ENCODE measurements at places on chromosomes 6 and 20.
A peak's percentile ranks its signal among the peaks of the same experiment; 100 is the strongest.

GRCh38 chr20:63346131-63347080 lies 14.7 kb downstream of the CHRNA4 start:
- no peak for DNase-seq

DNA sequence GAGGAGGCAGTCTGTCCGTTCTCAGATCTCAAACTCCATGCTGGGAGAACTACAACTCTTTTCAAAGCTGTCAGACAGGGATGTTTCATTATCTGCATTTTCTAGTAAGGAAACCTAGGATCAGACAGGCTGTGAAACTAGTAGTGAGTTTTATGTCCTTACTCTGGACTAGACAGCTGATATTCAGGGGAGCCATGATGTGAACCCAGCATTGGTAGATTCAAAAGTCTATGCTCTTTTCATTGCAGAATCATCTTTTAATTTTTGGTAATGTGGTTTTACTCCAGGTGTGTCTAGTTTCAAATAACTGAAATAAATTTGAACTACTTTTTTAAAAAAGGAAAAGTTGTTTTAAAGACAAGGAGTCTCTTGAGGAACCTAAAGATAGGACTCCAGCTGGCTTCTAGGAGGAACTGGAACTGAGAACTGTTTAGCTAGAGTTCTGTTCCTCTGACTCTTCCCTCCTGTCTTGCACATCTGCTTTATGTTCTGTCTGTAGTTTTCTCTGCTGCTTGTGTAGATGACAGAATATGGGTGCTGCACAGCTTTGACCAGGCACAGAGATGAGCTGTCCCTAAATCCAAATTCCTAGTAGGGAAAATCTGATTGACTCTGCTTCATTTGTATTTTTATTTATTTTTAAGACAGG lies 27.8 kb upstream of the RNF144B start:
- no peak for DNase-seq

DNA sequence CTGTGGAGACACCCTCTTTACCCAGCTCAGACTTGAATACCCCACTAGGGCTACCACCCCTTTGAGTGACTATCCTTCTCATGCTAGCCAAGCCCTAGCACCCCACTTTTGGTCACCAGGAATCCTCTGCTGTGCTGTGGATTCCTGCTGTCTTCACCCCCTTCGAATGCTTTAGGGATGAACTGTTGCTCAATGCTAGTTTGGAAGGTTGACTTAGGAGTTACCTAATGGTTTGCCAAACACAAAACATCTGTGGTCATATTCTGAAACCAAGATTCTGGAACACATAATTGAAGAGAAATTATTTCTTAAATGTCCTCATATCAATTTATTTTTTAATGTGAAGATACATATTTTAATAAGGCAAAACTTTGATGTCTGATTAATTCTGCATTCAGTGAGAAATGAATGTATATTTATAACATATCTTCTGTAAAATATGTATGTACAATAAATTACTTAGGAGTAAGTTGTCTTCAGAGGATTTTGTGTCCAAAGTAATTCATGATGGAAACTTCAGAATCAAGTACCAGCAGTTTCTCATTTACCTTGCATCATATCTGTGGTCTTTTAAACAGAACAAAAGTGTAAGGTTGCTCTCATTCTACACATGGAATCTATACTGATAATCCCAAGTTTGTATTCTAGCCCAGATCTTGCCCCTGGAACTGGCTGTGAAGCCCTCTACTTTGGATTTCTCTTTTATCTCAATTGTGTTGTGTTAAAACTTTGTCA lies 46.9 kb downstream of the TMEM200A start:
- no peak for DNase-seq

DNA sequence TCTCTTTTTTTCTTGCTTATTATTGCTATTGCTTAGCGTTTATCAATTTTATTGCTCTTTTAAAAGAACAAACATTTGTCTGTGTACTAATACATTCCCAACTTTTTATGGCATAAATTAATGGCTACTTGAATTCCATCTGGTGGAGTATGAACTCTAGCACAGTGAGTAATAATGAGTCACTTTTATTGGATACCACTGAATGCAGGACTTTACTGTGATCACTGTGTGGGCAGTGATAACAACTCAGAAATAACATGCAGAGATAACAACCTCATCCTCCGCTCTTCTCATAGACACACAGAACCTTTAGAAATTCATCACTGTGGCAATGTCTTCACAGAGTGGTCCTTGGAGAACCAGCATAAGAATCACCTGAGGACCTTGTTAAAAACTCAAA lies 174.9 kb upstream of the PRND start:
- no peak for DNase-seq

DNA sequence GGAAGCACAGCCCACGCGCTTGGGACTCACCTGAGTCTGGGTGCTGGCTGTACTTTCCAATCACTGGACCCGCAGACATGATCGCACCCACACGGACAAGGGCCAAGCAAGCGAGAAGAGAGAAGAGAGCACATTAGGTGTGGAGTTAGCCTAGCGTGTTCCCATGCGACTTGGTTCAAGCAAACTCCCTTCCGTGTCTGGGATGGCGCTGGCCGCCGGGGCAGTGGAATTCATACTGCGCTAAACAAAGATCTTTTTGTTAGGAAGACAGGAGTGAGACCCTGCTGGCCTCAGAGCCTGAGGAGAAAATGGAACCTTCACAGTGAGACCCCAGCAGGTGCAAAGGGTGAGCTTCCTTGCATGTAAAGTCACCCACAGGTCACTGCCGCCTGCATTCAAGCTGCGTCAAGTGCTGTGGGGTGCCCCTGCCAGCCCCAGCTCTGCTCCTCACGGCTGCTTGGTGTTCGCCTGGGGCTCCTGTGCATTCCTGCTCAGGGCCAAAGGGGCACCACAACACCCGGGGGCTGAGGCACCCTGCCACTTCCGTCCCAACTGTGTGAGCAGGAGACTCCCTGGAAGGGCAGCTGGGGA lies 26.4 kb downstream of the PSMG4 start:
- DNase-seq: no peak

GRCh38 chr20:58870293-58871014 lies 17.9 kb downstream of the GNAS start:
- peak; percentile 40 for DNase-seq

DNA sequence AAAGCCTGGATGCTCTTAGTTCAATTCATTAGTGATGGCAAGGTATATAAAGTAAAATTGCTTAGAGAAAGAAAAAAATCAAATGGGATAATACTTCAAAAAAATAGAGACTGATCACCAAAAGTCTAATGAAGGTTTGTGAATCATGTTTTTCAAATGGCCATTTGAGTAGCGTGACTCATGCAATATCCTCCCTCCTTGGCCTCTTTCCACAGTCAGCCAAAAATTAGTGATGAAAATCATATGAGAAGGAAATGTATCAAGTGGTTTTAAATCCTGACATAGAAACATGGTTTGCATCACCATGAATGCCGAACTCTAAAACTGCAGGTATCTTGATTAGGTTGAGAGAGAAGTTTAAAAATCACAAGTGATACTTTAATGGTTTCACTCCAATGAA lies 1.2 kb upstream of the COL19A1 start:
- no peak for DNase-seq

- DNase-seq: no peak
Observed at GRCh38 chr6:31586599-31587281, 663 bp downstream of the LST1 start.

DNA sequence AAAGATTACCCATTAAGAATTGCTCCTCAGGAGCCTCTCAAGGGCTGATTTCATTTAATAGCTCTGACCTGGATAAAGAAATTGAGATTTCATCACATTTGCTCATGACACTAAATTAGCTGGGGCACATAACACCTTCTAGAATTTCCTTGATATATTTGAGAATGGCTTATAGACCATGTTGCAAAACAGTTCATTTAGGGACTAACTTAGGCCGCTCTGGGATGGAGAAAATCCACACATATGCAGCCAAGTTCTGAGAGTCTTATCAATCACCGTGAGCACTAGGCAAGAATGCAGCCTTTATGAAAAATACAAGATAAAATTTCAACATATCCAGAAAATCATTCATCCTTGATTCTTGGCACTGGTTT lies 91.0 kb upstream of the MCHR2 start:
- no peak for DNase-seq

- no peak for DNase-seq
Observed at GRCh38 chr20:7155282-7155681, 387.8 kb downstream of the BMP2 start.

DNA sequence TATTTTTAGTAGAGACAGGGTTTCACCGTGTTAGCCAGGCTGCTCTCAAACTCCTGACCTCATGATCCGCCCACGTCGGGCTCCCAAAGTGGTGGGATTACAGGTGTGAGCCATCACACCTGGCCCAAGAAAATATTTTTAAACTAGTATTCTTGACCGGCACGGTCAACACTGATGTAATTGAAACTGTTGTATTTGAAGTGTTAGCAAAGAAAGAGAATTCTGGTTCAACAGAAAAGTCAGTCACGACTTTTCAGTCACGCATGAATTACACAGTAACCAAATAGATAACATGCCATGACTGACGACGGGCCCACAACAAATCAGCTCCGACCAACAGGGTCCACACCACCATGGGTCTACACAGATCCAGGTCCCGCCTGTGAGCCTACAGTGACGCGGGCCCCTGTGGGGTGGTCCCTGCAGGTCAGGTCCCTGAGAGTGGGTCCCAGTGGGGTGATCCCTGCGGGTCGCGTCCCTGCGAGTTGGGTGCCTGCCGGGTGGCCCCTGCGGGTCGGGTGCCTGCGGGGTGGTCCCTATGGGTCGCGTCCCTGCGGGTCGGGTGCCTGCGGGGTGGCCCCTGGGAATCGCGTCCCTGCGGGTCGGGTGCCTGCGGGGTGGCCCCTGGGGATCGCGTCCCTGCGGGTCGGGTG lies 1.0 kb downstream of the GMEB2 start:
- DNase-seq: no peak

- no peak for DNase-seq
Observed at GRCh38 chr6:50097966-50098640, 48.4 kb upstream of the DEFB112 start.

GRCh38 chr6:94196891-94197290 lies 777.5 kb upstream of the EPHA7 start:
- DNase-seq: no peak

DNA sequence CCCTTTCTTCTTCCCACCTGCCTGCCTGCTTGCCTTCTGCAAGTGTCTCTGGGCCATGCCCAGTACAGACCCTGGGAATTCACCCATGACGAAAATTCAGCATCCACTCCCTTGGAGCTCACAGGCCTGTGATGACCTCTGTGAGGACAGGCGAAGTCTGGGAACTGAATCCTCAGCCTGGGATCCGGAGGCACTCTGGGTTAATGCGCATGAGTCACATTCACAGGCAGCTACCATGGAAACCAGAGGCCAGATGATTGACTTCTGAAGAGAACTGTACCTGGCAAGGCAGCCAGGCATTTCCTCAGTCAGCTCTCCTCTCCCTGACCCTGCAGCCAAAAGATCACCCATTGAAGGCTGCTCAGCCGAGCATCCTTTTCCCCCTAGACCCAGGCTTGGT lies 41.0 kb downstream of the SLC9A8 start:
- no peak for DNase-seq

- no peak for DNase-seq
Observed at GRCh38 chr6:38604700-38605099, 35.0 kb downstream of the BTBD9 start.

DNA sequence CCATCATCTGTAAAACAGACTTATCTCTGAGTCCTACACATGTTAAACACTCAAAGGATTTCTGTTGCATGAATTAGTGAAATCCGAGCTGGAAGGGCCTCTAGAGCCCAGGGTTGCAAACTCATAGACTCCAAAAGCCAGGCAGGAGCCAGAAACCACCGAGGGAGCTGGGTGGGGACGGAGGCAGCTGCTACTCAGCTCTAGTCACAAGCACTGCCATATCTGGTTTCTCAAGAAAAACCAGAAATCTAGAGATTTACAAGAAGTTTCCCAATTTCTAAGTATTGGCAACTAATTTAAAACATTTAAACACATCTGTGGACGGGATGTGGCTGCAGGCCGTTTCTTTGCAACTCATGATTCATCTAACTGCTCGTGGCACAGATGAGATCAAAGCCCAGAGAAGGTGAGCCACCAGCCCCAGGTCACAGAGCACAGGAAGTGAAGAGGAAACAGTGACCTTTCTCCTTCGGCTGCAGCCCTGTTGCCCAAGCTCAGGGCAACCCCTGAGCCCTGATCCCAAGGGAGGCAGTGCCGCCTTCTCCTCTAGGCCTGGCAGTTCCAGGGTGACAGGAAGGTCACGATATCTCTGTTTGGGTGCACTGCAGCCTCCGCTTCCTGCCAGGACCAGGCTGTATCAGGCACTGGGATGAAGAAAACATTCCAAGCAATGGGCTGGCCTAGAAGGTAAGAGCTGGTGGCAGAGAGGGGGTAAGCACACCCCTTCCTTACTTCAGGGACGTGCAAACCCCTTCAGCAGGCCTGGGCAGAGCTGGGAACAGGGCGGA lies 26.4 kb upstream of the PTGIS start:
- DNase-seq: peak; percentile 28

- DNase-seq: no peak
Observed at GRCh38 chr6:35094183-35094582, 47.0 kb downstream of the TCP11 start.

DNA sequence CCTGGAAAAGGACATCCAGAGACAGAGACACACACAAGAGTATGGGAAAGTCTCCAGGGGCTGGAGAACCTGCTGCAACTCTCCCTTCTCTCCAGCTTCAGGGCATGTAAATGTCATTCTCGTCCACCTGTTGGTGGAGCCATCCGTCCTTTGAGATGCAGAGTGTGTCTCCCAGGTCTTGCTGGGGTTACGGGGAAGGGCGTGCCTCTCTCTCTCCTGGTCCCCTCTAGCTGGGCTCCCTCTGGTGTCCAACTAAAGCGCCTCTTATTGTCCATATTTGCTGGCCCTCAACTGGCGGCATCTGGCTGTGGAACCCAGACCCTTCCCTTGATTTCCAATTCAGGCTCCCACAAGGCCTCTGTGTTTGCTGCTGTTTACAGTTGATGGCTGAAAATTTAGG lies 244.1 kb downstream of the BMP7 start:
- DNase-seq: no peak

DNA sequence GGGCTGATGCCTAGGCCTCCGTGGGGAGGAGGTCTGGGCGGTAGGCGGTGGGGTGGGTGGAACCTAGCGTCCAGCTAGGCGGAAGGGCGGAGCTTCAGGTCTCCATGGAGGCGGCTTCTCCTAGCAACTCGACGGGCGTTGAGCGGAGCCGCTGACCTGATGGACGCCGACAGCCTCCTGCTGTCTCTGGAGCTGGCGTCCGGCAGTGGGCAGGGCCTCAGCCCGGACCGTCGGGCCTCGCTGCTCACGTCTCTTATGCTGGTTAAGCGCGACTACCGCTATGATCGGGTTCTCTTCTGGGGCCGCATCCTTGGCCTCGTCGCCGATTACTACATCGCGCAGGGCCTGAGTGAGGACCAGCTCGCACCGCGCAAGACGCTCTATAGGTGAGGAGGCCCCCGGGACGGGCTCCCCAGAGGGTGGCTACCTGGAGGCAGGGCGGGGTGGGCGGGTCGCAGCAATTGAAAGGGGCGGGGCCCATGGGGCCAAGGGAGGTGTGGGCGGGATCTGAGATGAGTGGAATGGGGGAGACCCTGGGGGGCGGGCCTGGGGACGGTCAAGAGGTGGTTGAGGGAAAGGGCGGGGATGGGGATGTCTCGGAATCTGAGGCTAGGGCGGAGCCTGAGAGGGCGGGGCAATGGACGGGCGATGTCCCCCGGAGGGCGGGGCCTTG lies at the start of gene RSPH9:
Gene RSPH9, plus strand, starts transcription at position 97 of the 673 bp plus-strand sequence. Its CDS starts 63 bp downstream, at position 160.
- peak; percentile 42 for DNase-seq

All from stimulated activated CD4-positive, alpha-beta T cell treated with anti-CD3 and anti-CD28 coated beads, Interleukin-2, amount 100 ng/mL, for 4 hours (primary cell).